Endodermal cell (in vitro differentiated cells): ENCODE measurements at places on chromosomes 12 and 14. TPM values are rescaled to one million over a fixed set of nuclear protein-coding genes. Genes with fewer than 3 reads are reported as not detected.

GRCh38 chr14:48584031-48584430 lies 908.6 kb upstream of the MDGA2 start:
- H3K36me3 ChIP-seq, result no peaks in the 10 kb centered on the region
- no peak overlapping the region for H3K27ac ChIP-seq
- peaks cover 5% of the 10 kb centered on the region for H3K4me1 ChIP-seq
- no peaks in the 10 kb centered on the region for H3K27me3 ChIP-seq
- DNase-seq, result no peak

DNA sequence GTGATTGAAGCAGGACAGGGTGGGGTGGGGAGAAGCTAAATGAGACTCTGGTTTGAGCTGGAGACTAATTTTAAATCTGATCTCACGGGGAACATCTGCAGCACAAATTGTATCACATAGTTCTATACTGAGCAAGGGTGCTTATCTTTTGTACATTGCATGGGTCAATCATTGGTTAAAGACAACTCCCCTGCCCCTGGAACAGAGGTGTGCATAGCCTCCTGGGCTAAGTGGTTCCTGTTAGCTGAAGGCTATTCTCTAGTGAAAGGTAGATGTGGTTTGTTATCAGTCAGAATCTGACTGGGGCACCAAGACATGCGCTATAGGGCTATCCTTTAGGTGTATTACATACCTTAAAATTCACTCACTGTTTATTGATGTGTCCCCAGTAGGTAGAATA lies 103.9 kb upstream of the KITLG start:
- H3K27ac ChIP-seq, result no peak overlapping the region
- H3K27me3 ChIP-seq, result no peaks in the 10 kb centered on the region
- H3K4me1 ChIP-seq, result no peaks in the 10 kb centered on the region
- DNase-seq, result no peak

The ADCY4 gene
- not detected in 2 replicates for total RNA-seq

The CAPS2 gene
- total RNA-seq, result 3.0 and 3.9 TPM in 2 replicates

DNA sequence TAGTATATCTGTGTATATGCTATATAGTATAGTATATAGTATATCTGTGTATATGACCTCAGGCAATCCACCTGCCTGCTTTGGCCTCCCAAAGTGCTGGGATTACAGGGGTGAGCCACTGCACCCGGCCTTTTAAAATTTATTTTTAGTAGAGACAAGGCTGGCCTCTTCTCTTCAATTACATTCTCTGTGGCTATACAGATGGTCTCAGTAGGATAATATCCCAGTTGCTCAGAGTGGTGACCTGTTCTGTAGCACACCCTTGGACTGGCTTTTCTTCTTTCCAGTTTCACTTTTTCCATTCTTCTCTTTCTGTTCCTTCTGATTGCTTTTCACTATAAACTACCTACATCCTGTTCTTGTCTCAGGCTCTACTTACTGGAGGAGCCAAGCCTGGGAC lies 3.1 kb upstream of the NFATC4 start:
- no peak overlapping the region for H3K4me3 ChIP-seq
- H3K4me1 ChIP-seq, result no peaks in the 10 kb centered on the region
- no peaks in the 10 kb centered on the region for H3K36me3 ChIP-seq

DNA sequence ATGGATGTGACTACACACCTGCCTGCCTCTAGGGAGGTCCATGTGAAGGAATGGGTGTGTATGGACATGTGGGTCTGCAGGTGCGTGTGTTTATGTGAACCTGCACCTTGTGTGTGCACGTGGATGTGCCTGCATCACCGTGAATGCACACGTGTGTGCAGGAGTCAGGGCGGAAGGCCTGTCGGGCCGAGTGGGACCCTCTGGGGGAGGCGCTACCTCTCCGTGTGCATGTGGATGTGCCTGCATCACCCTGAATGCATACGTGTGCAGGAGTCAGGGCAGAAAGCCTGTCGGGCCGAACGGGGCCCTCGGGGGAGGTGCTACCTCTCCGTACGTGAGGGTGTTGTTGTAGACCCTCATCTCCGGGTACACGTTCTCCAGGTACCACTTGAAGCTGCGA lies 56.5 kb downstream of the NOC4L start:
- H3K36me3 ChIP-seq, result no peaks in the 10 kb centered on the region
- H3K4me3 ChIP-seq, result no peak overlapping the region
- H3K27me3 ChIP-seq, result no peaks in the 10 kb centered on the region
- H3K27ac ChIP-seq, result no peak overlapping the region
- DNase-seq, result no peak

DNA sequence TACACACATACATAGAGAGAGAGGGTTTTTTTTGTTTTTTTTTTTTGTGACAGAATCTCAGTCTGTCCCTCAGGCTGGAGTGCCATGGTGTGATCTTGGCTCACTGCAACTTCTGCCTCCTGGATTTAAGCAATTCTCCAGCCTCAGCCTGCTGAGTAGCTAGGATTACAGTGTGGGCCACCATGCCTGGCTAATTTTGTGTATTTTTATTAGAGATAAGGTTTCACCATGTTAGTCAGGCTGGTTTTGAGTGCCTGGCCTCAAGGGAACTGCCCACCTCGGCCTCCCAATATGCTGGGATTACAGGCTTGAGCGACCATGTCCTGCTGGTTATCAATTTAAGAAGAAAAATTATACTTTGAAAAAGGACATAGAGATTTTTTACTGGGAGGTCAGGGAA lies 710.6 kb downstream of the SLC6A15 start:
- H3K4me3 ChIP-seq, result no peak overlapping the region
- H3K27ac ChIP-seq, result no peak overlapping the region
- no peaks in the 10 kb centered on the region for H3K27me3 ChIP-seq
- H3K4me1 ChIP-seq, result no peaks in the 10 kb centered on the region
- H3K36me3 ChIP-seq, result no peaks in the 10 kb centered on the region

DNA sequence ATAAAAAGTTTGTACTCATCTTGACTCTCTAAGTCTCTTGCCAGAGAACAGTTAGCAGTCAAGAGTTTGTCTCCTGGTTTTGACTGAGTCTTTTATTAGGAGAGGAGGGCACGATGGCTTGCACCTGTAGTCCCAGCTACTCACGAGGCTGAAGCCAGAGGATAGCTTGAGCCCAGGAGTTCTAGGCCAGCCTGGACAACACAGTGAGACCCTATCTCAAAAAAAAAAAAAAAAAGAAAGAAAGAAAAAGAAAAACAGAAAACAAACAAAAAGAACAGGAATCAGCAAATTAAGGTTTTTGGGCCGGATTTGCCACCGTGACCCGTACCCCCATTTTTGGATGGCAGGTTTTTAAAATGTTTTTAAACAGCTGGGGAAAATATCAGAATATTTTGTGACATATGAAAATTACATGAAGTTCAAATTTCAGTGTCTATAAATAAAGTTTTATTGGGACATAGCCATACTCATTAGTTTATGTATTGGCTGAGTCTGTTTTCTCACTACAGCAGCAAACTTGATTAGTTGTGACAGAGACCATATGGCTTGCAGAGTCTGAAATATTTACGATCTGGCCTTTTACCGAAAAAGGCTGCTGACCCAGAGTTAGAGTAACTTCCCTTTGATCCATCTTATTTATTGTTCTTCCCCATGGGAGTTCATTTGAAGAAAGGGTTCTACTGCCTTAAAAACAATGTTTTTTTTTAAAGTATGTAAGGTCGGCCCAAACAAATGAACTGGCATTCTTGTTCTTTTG lies 31.2 kb downstream of the VEZT start:
- no peaks in the 10 kb centered on the region for H3K27me3 ChIP-seq
- peaks cover 3% of the 10 kb centered on the region for H3K4me1 ChIP-seq
- H3K4me3 ChIP-seq, result no peak overlapping the region
- H3K36me3 ChIP-seq, result peaks cover 61% of the 10 kb centered on the region
- H3K27ac ChIP-seq, result no peak overlapping the region
- no peak for DNase-seq

The TAS2R13 gene
- total RNA-seq, result 1.7 and 5.1 TPM in 2 replicates

- H3K4me3 ChIP-seq, result peak overlapping the region; percentile 8
- peaks cover 8% of the 10 kb centered on the region for H3K36me3 ChIP-seq
- H3K27ac ChIP-seq, result no peak overlapping the region
- H3K4me1 ChIP-seq, result peaks cover 25% of the 10 kb centered on the region
- DNase-seq, result no peak
These were observed 231.2 kb downstream of the ETNK1 start for GRCh38 chr12:22856178-22856577.

DNA sequence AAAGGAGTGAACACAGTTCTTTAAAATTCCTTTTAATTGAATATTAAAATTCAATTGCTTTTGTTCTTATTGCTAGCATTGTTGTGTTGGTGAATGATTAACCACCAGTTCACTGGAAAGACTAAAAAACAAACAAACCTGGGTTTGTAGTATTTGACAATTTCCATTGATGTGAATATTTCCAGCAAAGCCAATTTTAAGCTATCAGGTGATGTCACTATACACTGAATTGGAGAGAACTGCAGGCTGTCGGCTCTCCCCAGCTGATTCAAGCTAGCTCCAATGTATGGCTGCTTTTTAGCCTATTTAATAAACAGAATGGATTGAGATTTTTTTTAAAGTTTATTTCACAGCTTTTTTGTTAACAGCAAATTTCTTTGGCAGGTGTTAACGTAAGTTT lies 1753.6 kb upstream of the SEL1L start:
- no peak overlapping the region for H3K27ac ChIP-seq
- no peak for DNase-seq
- H3K36me3 ChIP-seq, result no peaks in the 10 kb centered on the region
- H3K27me3 ChIP-seq, result no peaks in the 10 kb centered on the region
- no peak overlapping the region for H3K4me3 ChIP-seq

DNA sequence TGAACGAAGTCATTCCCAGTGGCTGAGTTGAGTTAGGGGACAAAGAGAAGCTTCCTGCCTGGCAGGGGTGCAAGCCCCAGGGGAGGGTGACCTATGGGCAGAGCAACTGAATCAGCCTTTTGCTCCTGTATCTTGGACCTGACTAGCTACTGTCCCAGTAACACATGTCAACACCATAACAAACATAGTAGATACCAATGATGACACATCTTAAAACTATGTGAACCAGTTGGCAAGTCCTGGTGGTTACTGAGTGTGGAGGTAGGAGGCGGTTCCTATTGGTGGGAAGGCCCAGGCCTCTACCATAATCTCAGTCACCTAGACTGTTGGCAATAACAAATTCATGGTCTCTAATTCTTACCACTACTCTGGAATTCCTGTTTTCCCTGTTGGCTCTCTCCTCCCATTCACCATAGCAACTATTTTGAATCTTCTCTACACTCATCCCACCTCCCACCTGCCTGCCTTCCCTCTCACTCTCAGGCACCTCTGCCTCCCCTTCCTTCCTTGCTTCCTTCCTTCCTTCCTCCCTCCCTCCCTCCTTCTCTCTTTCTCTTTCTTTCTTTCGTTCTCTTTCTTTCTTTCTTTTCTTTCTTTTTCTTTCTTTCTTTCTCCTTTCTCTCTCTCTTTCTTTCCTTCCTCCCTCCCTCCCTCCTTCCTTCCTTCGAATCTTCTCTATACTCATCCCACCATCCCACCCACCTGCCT lies 8.1 kb upstream of the P2RX7 start:
- no peak overlapping the region for H3K4me3 ChIP-seq
- H3K27ac ChIP-seq, result no peak overlapping the region
- no peaks in the 10 kb centered on the region for H3K4me1 ChIP-seq

DNA sequence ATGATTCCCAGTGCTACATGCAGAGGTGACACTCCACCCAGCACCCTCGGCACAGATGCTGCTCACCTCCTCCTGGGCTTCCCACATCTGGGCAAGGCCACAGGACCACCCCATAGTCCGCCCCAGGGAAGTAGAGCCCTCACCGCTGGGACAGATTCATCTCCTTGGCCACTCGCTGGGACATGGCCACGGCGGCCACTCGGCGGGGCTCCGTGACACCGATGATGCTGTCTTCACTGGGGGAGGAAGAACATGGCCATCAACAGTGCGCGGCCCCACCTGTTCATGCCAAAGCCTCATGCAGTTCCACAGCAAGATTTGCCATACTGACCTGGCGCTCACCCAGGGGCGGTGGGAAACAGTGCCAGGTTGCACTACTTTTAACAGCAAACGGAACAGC lies 13.7 kb downstream of the DHX37 start:
- DNase-seq, result no peak
- no peaks in the 10 kb centered on the region for H3K27me3 ChIP-seq
- H3K4me3 ChIP-seq, result no peak overlapping the region
- no peak overlapping the region for H3K27ac ChIP-seq
- H3K4me1 ChIP-seq, result no peaks in the 10 kb centered on the region

DNA sequence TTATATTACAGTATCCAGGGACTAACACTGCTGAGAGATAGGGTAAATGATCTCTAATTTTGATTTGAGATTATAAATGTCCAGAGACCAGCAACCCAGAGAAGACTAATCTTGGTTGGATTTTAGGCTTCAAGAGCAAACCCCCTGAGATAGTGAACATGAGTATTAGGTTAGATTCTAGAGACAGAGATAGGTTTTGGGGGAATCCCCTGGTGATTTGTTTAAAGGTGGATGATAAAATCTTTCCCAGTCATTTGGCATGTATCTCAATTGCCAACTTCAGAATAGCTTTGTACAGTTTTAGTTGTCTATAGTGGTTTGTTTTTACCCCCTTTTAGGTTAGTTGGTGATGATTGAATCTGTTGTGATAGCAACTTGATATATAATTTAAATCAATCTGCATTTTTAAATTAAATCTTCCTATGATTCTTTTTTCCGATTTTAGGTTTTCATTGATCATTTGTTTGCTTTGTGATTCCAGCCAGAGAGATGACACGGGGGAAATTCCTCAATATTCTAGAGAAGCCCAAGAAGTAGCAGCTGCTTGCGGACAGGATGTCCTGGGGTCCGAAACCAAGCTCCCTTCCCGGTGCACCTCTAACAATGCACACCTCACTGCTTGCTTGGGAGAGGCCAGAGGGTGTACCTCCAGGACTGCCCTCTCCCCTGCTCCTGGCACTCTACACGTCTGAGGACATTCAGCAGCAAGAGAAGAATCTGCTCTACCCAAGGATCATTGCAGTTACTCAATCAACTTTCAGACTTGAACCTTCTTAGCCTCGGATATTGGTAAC lies 40.6 kb upstream of the VSX2 start:
- no peak overlapping the region for H3K4me3 ChIP-seq
- H3K27me3 ChIP-seq, result no peaks in the 10 kb centered on the region
- no peak for DNase-seq
- peaks cover 17% of the 10 kb centered on the region for H3K36me3 ChIP-seq
- no peak overlapping the region for H3K27ac ChIP-seq

DNA sequence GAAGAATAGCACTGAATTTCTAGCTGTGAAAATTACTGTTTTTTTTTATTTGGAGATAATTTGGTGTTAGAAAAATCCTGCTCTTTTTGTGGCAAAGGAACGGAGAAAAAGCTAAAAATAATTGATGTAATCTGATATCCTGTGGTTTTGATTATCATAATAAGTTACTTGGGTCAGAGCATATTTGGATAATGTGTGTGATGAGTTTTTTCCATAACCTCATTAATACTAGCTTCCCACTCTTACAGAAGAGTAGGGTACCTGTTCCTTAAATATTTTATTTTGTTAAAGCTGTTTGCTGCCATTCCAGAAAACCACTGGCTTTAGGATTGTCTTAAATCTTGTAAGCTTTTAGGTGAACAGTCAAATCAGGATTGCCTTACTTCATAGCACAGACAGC lies 4.7 kb downstream of the PSMC6 start:
- H3K36me3 ChIP-seq, result peaks cover 81% of the 10 kb centered on the region
- H3K27me3 ChIP-seq, result no peaks in the 10 kb centered on the region
- H3K27ac ChIP-seq, result no peak overlapping the region
- DNase-seq, result no peak
- no peak overlapping the region for H3K4me3 ChIP-seq
- H3K4me1 ChIP-seq, result peaks cover 3% of the 10 kb centered on the region

GRCh38 chr12:62605981-62606380 lies 139.4 kb downstream of the MON2 start:
- no peak overlapping the region for H3K27ac ChIP-seq
- H3K4me3 ChIP-seq, result peak overlapping the region; percentile 98
- peaks cover 26% of the 10 kb centered on the region for H3K36me3 ChIP-seq
- peaks cover 10% of the 10 kb centered on the region for H3K4me1 ChIP-seq

- peaks cover 29% of the 10 kb centered on the region for H3K4me1 ChIP-seq
- no peak overlapping the region for H3K4me3 ChIP-seq
- no peak for DNase-seq
These were observed 380.0 kb downstream of the KCNH5 start for GRCh38 chr14:62665286-62665685.

The NAV3 gene
- total RNA-seq, result 0.20 to 0.86 TPM (median 0.38 TPM) in 3 replicates

The CFAP251 gene
- total RNA-seq, result 10.4 to 20.9 TPM (median 11.2 TPM) in 3 replicates

The CACNA1C gene
- 0.86 to 1.5 TPM (median 1.4 TPM) in 3 replicates for total RNA-seq
